ENCODE measurements at places on chromosomes 3 and 15. TPM values are rescaled to one million over a fixed set of nuclear protein-coding genes. Genes with fewer than 3 reads are reported as not detected.

Gene GPR62
- not detected for total RNA-seq

Gene GHSR
- not detected for total RNA-seq

Gene P2RY1
- 3.0 TPM for total RNA-seq

Gene PROS1
- 21.9 TPM for total RNA-seq

Gene CASR
- not detected for total RNA-seq

DNA sequence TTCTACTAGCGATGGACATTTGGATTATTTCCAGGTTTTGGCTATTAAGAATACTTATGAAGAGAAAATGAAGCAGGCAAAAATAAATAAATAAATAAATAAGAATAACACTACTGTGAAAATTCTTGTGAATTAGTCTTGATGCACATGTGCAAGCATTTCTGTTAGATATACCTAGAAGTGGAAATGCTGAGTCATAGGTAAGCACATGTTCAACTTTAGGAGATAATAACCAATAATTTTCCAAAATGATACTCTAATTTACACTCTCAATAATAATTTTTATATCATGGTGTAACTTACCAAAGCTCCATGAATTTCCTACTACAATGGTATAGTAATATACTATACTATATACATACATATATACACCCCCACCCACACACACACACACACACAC is 23.4 kb downstream of the EMC4 start:
- DNase-seq = no peak

GRCh38 chr3:121064121-121064520 is 156.1 kb downstream of the STXBP5L start:
- no peak for DNase-seq

DNA sequence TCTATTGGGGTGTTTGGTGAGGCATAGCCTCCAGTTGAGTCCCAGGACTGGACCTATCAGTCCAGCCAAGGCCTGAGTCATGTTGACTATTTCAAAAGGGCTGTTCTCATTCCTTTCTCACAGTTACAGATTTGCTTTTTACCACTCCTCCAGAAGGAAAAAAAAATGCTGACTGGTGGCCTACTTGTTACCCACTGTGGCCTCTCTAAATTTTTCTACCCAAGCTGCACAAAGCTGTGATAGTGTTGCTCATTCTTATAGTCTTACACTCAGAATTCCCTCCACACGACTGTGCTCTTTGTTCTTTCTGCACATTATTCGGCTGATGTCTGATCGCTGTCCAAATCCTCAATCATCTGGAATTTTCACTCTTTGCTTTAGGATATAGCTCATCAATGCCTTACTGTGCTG is 1142.2 kb downstream of the IGSF11 start:
- peak; percentile 38 for DNase-seq

GRCh38 chr3:189394599-189395121 is 222.9 kb downstream of the TPRG1 start:
- DNase-seq = no peak

Data from adrenal gland (tissue), 19 donors.